Activated CD4-positive, alpha-beta T cell treated with anti-CD3 and anti-CD28 coated beads, Interleukin-10, Interleukin-2, amounts not matched to agents 100 ng/mL and 50 ng/mL, durations not matched to agents 16 hours and 8 hours (primary cell): ENCODE measurements at places on chromosomes 1 and 21.

DNA sequence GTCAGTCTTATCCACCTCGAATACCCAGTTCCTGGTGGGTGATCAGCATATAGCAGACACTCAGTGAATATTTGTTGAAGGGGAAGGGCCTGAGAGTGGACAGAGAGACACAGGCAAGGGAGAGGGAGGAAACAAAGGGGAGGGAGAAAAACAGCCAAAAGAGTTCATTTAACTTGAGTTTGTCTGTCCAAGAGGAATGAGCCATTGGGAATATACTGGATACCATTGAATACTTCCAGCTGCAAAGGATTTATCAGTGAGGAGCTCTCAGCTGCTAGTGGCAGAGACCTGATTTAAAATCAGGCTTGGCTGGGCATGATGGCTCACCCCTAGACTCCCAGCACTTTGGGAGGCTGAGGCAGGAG, 11.5 kb upstream of the BGLAP start:
- no peak for DNase-seq

GRCh38 chr21:34761758-34762330, 93.0 kb downstream of the CLIC6 start:
- no peak for DNase-seq

DNA sequence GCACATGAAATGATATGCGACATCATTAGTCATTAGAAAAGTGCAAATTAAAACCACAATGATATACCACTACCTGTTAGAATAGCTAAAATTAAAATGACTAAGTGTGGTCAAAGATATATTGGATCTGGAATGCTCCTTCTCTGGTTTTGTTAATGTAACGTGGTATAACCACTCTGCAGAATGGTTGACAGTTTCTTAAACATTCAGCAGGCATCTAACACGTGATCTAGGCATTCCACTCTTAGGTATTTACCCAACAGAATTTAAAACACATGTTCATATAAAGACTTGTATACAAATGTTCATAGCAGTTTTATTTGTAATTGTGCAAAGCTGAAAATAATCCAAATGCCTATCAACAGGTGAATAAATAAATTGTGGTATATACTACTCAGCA, 165.0 kb upstream of the PLXNA2 start:
- no peak for DNase-seq

DNA sequence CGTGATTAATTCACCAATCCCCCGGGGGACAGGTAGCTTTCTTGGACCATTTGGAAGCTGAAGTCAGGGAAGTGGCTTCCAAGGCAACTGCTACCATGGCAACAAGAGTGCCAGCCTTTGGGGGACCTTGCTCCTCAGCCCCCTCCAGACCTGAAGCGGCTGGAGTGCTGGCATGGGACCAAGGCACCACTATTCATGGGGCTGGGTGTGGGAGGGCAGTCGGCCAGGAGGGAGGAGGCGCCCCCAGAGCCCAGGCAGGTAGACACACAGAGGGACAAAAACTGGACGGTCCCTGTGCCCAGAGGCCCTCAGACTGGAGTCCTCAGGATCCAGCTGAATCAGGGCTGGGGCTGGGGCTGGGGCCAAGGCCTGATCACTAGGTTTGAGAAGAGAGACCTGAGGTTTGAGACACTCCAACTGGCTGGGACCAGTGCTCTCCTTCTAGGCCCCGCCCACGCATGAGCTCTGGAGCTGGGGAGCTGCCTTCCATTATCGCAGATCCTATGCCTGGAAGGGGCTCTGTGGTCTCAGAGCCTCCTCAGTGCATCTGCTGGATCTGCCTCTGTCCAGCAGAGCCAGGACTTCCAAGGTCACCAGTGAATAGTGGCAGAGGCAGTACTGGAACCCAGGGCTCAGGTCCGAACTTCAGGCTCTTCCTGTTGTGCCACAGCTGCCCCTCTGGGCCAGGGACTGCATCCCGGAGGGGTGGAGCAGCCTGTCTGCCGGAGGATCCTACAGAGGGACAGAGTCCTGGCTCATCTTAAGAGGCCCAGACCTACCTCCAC, 3.3 kb upstream of the KNCN start:
- DNase-seq = no peak

DNA sequence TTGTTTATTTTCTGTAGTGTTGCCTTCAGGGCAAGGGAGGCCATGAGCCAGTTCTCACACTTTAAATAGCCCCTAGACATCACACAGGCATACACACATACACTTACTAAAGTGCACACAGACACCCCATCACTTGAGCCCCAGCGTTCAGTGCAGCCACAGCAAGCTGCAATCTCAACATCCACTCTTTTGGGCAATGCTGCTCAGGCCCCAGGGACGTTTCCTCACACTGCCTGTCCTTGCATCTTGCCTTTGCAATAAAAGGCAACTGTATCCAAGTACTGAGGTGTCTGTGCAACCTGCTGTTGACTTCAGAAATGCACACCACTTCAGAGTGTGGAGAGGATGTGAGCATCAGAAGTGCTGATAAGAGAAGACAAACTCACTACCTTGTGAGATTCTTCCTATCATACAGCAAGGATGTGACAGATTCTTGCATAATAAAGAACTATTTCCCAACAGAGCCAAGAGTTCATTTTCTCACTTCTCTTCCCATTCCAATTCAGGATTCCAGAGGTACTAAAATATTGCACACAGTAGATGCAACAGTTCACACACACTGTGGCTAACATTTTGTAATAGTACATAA, 36.2 kb downstream of the IRF2BP2 start:
- DNase-seq = no peak

DNA sequence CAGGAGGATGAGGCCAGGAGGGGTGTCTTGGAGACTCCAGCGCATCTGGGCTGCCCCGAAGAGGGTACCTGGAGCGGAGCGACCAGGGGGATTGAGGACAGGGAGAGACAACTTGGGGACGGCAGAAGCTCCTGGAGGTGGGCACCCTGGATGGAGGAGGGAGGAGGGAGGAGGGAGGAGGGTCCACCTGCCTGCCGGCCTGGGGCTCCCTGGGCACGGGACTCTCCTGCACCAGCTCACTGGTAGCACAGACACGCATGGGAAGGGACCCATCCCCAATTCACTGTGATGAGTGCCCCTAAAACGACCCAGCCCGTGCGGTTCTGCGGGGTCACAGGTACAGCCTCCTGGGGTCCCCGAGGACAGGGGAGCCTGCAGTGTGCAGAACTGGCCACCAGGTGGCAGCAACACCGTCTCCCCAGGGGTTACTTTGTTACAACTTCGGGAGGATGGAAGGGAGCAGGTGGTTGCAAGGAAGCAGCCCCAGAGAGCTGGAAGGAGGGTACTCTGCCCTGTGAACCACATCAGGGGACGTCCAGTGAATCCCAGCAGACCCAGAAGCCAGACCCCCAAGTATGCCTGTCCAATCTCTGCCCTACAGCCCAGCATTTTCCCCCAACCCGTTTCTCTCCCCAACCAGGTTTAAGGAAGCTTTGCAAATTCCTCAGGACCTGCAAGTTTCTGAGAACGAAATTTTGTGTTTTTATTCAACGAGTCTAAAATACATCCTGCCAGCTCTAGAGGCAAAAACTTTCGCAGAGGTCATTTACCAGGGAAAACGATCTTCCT, 482.4 kb downstream of the NPHP4 start:
- DNase-seq = peak; percentile 60

DNA sequence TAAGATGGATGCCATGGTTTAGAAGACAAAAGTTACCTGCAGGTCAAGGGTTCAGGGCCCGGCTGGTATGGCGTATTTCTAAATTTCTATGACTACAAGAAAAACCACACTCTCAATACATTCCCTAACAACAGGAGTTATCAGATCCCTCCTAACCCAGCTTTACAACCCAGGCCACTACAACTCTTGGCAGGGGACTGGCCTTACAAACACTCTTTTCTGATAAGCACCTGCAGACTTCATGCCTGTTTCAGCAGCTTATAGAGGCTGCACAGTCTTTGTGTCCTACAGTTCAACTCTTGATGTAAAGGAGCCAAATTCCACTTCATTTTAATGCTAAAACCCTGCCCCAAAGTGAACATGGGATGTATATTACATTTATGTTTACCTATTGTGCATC, 461.4 kb downstream of the SIPA1L2 start:
- DNase-seq = no peak

DNA sequence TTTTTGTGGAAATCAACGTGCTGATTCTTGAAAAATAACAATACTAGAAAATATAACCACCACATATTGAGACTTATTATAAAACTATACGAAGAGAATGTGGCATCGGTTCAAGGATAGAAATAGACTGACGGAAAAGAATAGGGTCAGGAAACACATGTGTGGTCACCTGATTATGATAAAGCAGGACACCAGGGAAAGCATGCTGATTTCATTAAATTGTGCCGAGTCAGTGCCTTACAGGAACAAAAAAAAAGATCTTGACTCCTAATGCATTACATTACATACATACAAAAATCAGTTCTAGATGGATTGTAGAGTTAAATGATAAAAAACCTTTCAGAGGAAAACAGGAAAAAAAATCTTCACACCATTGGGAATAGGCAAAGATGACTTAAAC, 43.5 kb upstream of the SERPINC1 start:
- no peak for DNase-seq

GRCh38 chr21:14833666-14834351, 231.0 kb downstream of the NRIP1 start:
- no peak for DNase-seq

DNA sequence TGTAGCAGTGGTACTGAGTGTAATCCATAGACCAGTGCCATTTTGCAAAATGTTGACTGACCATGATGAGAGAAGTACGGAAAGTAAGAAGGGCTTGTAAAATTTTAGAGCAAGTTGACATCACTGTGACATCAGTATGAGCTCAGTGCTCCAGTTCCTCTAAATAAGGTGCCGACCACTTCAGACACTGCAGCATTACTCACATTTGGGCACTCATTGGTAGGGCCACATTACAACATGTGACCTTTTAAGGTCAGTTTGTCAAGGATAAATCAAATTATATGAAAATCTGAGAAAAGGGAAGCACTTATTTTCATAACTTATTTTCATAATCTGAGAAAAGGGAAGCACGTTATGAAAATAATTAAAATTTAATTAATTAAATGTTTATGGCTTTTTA, 128.0 kb upstream of the ERG start:
- no peak for DNase-seq

DNA sequence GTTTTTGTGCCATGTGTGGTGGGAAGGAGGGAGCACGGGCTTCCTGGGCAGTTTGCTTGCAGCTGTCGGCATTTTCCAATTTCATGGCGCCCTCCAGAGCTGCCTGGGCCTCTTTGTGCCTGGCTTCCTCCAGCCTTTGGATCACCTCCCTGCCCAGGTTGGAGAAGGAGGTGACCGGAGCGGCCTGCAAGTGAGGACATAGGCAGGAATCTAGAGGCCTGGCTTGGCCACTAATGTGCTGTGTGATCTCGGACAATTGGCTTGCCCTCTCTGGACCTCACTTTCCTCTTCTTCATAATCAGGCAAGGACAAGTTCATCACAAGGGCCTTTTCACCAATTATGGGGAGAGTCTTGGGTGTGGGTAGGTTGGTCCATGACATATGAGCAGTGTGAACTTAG, 245.1 kb downstream of the MATN1 start:
- no peak for DNase-seq
